Activated CD4-positive, alpha-beta memory T cell treated with anti-CD3 and anti-CD28 coated beads for 36 hours (primary cell): ENCODE measurements at places on chromosomes 6 and 20. TPM values are rescaled to one million over a fixed set of nuclear protein-coding genes. Genes with fewer than 3 reads are reported as not detected.

Gene SPATA25
- 0.63 TPM for total RNA-seq

- peaks cover 58% of the 10 kb centered on the region for H3K4me1 ChIP-seq
- DNase-seq = peak; percentile 89
- no peaks in the 10 kb centered on the region for H3K27me3 ChIP-seq
- H3K36me3 ChIP-seq = peaks cover 70% of the 10 kb centered on the region
Measured at GRCh38 chr6:2891768-2892170, 11.3 kb downstream of the SERPINB9 start.

Gene SF3B5
- total RNA-seq = 171 TPM

DNA sequence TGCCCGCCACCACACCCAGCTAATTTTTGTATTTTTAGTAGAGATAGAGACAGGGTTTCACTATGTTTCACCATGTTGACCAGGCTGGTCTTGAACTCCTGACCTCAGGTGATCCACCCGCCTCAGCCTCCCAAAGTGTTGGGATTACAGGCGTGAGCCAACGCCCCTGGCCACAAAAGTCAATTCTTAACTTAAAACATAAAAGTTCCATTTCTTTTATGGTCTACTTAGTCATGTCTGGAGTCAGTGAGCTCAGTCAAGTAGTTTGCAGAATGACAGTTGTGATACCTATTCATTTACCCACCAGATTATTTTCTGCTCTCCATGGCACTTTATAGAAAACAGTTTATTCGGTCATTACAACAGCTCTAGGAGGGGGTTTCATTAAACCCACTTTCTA, 103.1 kb upstream of the ESR1 start:
- no peak overlapping the region for H3K27ac ChIP-seq
- peak; percentile 77 for DNase-seq
- no peaks in the 10 kb centered on the region for H3K36me3 ChIP-seq
- peaks cover 49% of the 10 kb centered on the region for H3K4me1 ChIP-seq
- H3K4me3 ChIP-seq = no peak overlapping the region

DNA sequence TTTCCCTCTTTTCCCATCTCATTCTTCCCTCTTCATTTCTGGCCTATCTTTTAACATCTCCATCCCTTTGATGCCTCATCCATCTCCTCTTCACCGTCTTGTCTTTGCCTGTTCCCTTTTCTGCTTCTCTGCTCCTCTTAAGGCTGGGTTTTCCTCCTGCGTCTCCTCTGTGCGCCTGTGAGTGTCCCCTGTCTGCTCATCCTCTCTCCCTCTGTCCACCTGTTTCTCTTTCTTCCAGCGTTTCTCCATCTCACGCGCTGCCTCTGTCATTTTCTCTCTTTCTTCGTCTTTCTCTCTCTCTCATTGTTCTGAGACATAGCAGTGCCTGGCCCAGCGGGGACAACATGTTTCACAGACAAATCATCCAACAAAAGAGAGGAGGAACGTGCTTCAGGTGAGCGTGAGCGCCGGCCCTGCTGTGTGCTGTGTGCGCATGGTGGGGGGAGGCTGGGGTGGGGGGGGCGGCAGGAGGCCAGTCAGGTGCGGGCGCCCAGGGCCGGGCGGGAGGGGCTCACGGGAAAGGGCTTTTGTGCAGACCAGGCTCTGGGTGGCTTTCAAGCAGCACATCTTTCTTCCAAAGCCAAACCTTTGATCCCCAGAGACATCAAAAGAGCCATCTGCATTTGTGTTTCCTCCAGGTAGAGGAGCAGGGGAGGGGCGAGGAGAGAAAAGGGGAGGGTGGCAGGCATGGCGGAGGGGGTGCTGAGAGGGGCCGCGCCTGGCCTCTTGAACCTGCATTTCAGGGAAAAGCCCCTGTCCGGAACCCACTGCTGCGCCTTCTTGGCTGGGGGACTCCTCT, 121.3 kb downstream of the VEGFA start:
- no peak overlapping the region for H3K4me3 ChIP-seq
- no peak for DNase-seq
- H3K36me3 ChIP-seq = no peaks in the 10 kb centered on the region
- H3K27ac ChIP-seq = no peak overlapping the region
- peaks cover 3% of the 10 kb centered on the region for H3K4me1 ChIP-seq

Gene LY6G5C
- 1.8 TPM for total RNA-seq

Gene SMIM26
- total RNA-seq = 56.0 TPM

Gene NKX2-4
- not detected for total RNA-seq

Gene KIAA1755
- total RNA-seq = not detected

- no peaks in the 10 kb centered on the region for H3K4me1 ChIP-seq
- no peak overlapping the region for H3K4me3 ChIP-seq
- no peaks in the 10 kb centered on the region for H3K27me3 ChIP-seq
Measured at GRCh38 chr6:107292715-107293271, 166.6 kb downstream of the PDSS2 start.

DNA sequence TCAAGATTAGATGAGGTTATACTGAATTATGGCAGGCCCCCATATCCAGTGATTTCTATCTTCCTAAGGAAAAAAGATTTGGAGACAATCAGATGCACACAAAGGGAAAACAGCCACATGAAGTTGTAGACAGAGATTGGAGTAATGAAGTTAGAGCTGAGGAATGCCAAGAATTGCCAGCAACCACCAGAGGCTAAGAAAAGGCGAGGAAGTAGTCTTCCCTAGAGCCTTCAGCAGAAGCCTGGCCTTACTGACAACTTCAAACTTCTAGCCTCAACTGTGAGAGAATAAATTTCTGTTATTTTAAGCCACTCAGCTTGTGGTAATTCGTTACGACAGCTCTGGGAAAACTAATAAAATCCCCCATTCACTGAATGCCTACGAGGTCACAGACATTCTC, 473.9 kb downstream of the COL12A1 start:
- H3K4me3 ChIP-seq = no peak overlapping the region
- H3K4me1 ChIP-seq = no peaks in the 10 kb centered on the region
- H3K27ac ChIP-seq = no peak overlapping the region
- no peaks in the 10 kb centered on the region for H3K36me3 ChIP-seq
- no peak for DNase-seq

- no peak for DNase-seq
- H3K27ac ChIP-seq = peak overlapping the region; percentile 28
- H3K4me3 ChIP-seq = peak overlapping the region; percentile 69
- H3K27me3 ChIP-seq = no peaks in the 10 kb centered on the region
- H3K4me1 ChIP-seq = peaks cover 35% of the 10 kb centered on the region
Measured at GRCh38 chr20:59007665-59008511, 834 bp upstream of the CTSZ start.

Gene ELOVL4
- total RNA-seq = 1.6 TPM

GRCh38 chr6:21067521-21067920, 526.0 kb upstream of the SOX4 start:
- H3K27ac ChIP-seq = no peak overlapping the region
- DNase-seq = no peak
- no peak overlapping the region for H3K4me3 ChIP-seq

GRCh38 chr6:235763-236360, 56.4 kb upstream of the DUSP22 start:
- H3K36me3 ChIP-seq = no peaks in the 10 kb centered on the region
- DNase-seq = peak; percentile 83
- H3K4me1 ChIP-seq = peaks cover 43% of the 10 kb centered on the region
- no peaks in the 10 kb centered on the region for H3K27me3 ChIP-seq
- peak overlapping the region; percentile 64 for H3K27ac ChIP-seq

- H3K27ac ChIP-seq = no peak overlapping the region
- no peaks in the 10 kb centered on the region for H3K4me1 ChIP-seq
- peaks cover 13% of the 10 kb centered on the region for H3K27me3 ChIP-seq
- DNase-seq = no peak
- no peaks in the 10 kb centered on the region for H3K36me3 ChIP-seq
Measured at GRCh38 chr6:52243282-52243893, 912 bp downstream of the IL17F start.
